ENCODE measurements at places on chromosomes 6 and 20.

GRCh38 chr20:2955257-2955970, 82.1 kb downstream of the PTPRA start:
- H3K27ac ChIP-seq, result no peak overlapping the region
- H3K27me3 ChIP-seq, result no peaks in the 10 kb centered on the region
- H3K4me3 ChIP-seq, result no peak overlapping the region
- H3K36me3 ChIP-seq, result peaks cover 31% of the 10 kb centered on the region
- peaks cover 12% of the 10 kb centered on the region for H3K4me1 ChIP-seq

- no peaks in the 10 kb centered on the region for H3K36me3 ChIP-seq
- peaks cover 11% of the 10 kb centered on the region for H3K27me3 ChIP-seq
- no peak overlapping the region for H3K4me3 ChIP-seq
Measured at GRCh38 chr20:41361757-41362747, 4.6 kb downstream of the EMILIN3 start.

DNA sequence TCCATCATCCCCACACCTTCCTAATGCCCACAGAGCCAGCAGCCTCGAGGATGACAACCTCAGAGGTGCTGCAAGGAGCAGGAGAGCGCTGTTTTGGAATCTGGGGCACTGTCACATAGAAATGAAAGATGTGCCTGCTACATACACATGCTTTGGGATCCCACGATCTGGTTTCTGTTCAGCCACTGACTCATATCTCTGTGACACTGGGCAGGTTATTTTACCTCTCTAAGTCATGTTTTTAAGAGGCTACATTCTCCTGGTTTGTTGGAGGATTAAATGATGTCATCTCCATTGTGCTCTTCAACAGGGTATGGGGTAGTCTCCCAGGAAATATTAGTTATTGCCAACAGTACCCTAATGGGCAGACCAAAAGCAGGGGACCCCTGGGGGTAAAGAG, 32.6 kb upstream of the TAB2 start:
- no peaks in the 10 kb centered on the region for H3K27me3 ChIP-seq
- no peak overlapping the region for H3K4me3 ChIP-seq
- peak overlapping the region; percentile 66 for H3K27ac ChIP-seq
- DNase-seq, result no peak

GRCh38 chr20:61963149-61963548, 102.5 kb downstream of the TAF4 start:
- H3K27ac ChIP-seq, result no peak overlapping the region
- no peak overlapping the region for H3K4me3 ChIP-seq
- DNase-seq, result no peak
- H3K27me3 ChIP-seq, result peaks cover 12% of the 10 kb centered on the region
- H3K4me1 ChIP-seq, result no peaks in the 10 kb centered on the region

DNA sequence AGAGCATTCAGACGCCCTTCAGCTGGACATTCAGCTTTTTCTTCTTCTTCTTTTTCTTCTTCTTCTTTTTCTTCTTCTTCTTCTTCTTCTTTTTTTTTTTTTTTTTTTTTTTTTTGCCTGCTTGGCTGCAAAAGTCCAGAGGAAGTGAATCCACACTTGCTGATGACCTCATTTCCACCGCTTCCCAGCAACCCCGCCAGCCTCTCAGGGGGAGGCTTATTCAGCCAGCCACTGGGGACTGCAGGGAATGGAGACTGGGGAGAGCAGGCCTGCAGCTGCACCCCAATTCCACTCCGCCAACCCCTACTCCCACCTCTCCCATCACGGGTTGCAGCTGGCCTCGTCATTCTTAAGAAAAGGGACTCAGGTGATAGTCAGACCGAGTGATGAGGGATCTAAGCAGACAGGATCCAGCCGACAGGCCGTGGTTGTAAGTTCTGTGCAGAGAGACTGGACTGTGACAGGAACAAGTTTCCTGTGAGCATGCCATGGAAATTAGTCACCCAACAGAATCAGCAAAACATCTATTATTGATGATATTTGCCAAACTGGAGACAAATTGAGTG, 59.0 kb upstream of the QKI start:
- no peak for DNase-seq
- H3K27ac ChIP-seq, result no peak overlapping the region
- no peaks in the 10 kb centered on the region for H3K4me1 ChIP-seq
- H3K36me3 ChIP-seq, result no peaks in the 10 kb centered on the region

DNA sequence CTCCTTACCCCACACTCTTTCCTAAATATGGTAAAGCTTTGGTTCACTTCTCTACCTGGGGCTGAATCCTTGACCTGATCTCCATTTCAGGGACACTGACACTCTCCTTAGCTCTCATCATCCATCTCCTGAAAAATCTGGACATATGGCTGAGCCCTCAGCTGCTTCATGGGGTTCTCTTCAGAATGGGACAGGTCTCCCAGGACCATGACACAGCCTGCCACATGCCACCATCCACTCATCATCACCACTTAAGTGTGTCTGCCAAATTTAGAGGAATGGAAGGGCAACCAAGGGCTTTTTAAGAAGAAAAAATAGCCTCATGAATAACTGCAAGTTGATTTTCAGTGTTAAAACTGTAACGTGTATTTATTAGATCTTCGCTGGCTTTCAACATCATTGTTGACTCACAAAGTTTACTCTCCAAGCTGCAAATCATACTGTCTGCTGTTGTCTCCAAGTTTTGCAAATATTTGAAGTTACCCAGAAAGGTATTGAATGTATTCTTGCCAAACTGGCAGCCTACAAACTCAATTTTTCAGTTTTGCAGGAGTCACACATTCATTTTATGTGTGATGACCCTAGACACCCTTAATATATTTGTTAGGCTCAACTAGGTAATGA, 41.1 kb downstream of the HS3ST5 start:
- H3K4me1 ChIP-seq, result no peaks in the 10 kb centered on the region
- H3K27me3 ChIP-seq, result no peaks in the 10 kb centered on the region
- no peak overlapping the region for H3K4me3 ChIP-seq
- H3K27ac ChIP-seq, result no peak overlapping the region
- no peak for DNase-seq

Data from activated CD4-positive, alpha-beta memory T cell treated with anti-CD3 and anti-CD28 coated beads, Interleukin-2, amount 10 ng/mL, durations not matched to agents 7 days and 5 days (primary cell).